Stimulated activated CD8-positive, alpha-beta memory T cell treated with anti-CD3 and anti-CD28 coated beads, Interleukin-7, amount 100 ng/mL, for 48 hours (primary cell): ENCODE measurements at places on chromosomes 7 and 10.

DNA sequence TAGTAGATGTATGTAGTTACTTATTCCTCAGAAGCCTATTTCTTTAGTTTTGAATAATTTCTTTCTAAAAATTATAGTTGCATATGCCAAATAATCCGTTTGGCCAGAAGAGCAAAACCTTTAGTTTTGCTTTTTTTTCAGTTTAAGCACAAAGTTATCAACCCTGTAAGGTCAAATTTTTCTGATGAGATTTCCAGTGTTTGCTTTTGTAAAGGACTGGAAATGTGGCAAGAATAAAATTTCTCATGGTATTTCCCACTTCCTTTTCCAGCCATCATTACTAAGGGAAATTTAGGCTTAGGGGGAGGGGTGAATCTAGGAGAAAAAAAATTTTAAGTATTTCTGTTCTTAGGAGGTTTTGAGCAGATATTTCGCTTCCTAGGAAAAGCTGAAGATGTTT is 7.6 kb downstream of the CALD1 start:
- no peak for DNase-seq

- no peak for DNase-seq
Observed at GRCh38 chr7:148821422-148821821, 62.7 kb downstream of the EZH2 start.

DNA sequence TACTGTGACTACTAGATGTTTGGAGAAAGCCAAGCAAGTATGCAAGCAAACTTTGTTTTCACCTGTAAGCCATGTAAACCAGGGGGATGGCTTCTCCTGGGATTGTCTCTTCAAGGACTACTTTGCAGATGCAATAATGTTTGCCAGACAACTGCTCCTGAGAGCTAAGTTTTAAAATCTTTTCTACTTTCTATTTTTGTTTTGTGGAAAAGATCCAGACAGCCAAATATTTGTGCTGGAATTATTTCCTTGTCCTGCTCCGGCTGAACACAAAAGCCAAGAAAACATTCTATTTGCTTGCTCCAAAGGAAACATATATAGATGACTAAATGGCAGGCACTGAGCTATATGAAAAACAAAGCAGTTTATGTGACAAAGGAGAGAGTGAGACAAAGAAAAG is 51.6 kb downstream of the TFPI2 start:
- DNase-seq = no peak

GRCh38 chr10:70850097-70850496 is 34.3 kb downstream of the SGPL1 start:
- DNase-seq = no peak

DNA sequence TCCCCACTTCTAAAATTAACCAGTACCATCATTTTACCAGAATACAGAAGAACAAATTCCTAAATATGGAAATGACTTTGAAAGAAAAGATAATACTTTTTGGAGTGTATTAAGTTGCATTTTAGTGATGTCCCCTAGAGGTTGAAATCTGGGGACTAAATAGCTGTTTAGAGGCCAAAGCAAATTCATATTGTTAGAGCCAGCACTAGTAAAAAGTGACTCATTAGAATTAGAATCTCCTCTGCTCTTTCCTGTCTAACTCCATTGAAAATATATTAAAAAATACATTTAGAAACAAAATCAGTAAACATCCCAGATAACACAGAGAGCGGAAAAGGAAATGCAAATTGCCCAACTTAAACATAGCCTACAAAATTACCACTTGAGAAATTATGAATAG is 1189.6 kb upstream of the C7orf33 start:
- no peak for DNase-seq

DNA sequence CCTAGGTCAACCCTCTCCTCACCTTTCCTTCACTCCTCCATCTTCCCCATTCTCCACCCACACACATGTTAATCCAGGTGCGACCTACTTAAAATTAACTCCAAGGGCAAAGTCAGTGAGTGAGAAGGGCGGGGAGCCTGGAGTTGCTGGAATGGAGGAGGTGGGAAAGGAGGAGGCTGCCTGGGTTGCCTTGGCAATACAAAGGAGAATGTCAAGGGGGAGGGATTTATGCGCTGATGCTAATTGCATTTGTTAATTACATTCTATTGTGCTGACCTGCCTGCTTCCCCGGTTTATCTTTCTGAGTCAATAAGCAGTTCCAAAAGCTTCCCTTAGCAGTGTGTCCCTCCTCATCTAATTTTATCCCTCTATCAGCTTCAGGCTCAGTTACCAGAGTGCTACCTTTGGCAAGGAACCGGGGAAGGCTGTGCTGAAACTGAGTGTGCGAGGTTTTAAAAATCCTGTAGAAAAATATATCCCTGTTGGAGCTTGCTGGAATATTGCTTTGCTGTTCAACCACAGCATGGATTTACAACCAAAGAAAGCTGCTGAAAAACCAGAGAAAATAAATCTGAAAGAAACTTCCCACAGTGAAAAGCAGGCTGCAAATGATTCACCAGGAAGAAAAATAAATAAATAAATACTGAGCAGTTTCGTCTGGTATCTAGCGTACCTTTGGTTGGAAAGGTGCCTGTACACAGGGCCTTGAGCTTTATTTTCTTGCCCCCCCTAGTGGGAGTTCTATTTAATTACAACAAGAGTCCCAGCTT is 113.2 kb upstream of the DGKB start:
- no peak for DNase-seq

- no peak for DNase-seq
Observed at GRCh38 chr10:118356628-118357027, 14.5 kb upstream of the FAM204A start.

DNA sequence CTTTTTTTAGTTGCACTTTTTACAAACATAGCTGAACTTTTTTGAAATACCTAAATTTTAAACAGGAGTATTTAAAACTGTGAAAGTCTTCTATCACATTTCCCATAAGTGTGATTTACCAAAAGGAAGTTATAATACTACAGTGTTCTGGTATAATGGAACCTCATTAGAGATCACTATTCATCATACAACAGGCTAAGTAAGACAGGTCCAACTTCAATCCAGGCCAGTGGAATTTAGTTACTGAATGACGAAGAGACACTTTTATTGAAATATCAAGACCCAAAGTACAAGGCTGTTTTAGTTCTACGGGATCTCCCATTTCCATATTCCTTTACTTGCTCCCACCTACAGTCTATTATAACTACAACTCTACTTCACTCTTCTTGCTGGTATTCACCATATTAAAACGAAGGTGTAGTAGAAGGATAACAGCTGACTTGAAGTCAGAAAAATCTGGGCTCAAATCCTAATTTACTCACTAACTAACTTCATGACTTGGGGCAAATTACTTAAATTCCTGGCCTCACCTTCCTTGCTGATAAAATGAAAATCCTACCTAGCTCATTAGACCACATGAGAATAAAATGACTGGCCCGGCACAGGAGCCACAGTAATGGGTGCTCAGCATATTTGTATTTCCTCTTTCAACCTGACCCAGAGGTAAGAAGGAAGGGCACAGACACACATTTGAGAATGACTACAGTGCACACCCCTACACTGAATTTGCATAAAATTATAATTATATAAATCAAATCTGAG is 21.6 kb downstream of the GPAM start:
- DNase-seq = no peak

- DNase-seq = no peak
Observed at GRCh38 chr10:22630234-22631174, 83.9 kb downstream of the PIP4K2A start.

DNA sequence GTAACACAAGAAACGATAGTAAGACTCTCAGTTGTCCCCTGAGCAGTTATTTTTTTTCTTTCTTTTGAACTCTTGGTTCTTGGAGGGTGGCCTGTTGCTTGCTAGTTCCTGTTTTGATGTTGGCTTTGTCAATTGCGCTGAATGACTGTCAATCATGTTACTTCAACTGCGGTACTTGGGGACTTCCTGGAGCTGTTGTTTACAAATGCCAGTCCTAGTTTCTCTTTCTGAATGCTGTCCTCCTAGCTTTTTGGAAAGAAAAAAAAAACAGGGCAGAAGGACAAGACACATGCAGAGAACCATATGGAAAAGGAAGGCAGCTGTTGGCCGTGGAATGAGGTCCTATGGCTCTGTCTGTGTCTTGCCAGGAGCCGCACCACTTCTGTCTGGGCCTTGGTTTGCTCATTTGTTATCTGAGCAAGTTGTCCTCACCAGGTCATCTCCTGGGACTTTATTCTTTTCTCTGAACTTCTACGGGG is 7.0 kb upstream of the PDCD4 start:
- no peak for DNase-seq

DNA sequence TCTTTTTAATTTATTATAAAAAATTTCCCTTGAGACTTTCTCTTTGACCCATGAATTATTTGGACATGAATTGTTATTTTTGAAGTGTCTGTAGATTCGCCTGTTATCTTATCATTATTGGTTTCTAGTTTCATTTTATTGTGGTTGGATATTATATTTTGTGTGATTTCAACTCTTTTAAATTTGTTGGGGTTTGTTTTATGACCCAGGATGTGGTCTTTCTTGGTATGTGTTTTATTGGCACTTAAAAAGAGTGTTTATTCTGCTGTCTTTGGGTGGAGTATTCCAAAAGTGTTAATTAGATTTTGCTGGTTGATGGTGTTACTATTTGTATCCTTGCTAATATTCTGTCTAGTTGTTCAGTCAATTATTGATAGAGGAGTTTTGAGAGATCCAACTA is 50.5 kb upstream of the GPR141 start:
- DNase-seq = no peak

DNA sequence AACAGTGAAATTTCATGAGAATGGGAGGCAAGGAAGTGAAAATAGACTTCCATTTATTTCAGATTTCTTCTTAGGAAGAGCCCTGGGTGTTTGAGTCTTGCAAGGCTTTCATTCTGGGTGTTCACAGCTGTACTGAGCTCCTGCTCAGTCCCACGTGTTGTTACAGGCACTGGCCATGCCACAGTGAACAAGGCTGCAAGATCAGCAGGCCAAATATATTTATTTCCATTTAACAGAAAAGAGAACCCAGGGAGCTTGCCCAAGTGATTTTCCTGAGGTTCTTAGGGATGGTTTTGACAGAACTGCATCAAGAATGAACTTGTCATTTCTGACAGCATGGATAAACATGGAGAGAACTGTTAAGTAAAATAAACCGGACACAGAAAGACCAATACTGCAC is 54.5 kb upstream of the CD36 start:
- DNase-seq = no peak

DNA sequence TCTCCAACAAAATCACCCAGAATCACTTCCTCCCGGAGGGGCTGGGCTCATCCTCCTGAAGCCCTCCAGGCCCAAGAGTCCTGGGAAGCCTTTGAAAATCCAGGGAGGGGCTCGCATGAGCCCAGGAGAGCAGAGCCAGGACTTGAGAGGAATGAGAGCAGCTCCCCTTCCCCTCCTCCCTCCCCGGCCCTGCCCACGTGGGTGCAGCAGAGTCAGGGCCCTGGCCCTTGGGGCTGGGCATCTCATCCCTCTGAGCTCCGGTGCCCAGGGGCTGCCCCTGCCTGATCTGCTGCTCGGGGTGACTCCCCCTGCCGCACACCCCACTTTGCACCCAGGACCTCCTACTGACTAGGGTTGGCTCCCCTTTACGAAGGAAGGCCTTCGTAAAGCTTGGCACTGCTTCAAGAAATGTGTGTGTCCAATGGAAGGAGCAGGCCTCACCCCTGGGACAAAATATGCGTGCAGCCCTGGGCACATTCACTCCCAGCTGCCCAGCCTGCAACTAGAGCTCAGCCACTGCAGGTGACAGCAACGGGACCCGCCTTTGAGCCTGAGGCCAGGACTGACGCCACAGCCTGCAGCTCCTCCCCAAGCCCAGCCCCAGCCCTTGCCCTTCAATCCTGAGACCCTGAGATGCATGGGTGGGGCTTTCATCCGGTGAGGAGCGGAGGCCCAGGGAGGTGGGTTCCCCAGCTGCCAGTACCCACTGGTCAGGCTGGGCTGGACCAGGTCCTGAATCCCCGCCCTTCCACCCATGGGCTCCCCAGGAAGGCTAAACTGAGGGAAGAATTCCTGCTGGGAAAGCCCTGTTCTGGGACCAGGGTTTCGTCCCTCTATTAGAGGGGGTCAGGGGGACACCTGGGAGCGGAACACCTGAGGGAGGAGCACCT is 21.8 kb downstream of the PWWP2B start:
- DNase-seq = no peak

- no peak for DNase-seq
Observed at GRCh38 chr7:46859963-46860475, 721.9 kb downstream of the TNS3 start.

DNA sequence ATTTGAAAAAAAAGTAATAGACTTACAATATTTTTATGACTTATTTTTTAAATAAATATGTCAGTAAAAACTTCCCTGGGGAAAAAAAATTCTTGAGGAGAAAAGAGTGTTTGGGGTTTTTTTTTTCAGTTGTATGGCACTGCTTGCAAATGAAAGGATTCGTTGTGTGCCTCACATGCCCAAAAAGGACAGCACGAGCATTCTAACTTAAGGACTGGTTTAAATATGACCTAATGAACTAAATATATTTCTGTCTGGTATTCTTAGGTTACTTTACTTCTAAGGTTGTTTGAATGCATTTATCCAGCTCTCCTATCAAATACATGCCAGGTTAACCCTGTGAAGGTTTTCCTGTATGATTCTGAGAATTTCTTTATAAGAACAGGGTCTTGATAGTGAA is 988 bp upstream of the CD36 start:
- no peak for DNase-seq

DNA sequence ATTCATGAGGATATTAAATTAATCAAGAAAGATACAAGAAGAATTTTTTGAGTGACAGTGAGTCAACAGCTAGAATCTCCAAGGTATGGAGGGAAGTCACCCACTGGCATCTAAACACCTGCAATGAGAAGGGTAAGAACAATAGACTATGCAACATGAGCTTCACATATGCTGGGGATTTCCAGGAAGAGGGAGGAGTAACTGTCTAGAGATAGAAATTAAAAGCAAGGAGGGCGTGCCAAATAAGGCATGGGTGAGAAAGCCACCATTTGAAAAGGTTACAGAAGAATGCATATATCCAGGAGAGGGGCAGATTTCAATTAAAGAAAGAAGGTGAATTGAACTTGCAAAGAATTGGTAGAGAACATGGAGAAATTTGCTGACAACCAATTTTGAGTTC is 365.7 kb downstream of the GPR37 start:
- DNase-seq = no peak

DNA sequence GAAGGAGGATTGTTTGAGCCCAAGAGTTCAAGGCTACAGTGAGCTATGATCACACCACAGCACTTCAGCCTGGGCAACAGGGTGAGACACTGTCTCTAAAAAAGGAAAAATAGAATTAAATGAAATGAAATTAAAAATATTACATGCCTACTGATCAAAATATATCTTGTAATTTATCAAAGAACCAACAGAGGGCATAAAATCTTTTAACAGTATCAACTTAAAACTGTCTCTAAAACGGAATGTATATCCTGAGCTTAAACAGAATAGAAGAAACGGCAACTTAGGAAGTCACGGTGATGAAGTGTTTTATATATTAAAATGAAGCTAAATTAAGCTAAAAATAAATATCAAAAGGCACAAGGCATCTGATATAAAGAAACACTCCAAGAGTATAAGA is 78.8 kb downstream of the MTPAP start:
- no peak for DNase-seq

GRCh38 chr7:121442845-121443244 is 46.7 kb upstream of the FAM3C start:
- no peak for DNase-seq
